Ascending aorta (tissue), 2 donors: ENCODE measurements at places on chromosomes 2 and 18.

- no peaks in the 10 kb centered on the region for H3K36me3 ChIP-seq
- no peak overlapping the region for H3K4me3 ChIP-seq
- H3K4me1 ChIP-seq, result no peaks in the 10 kb centered on the region
- no peak for DNase-seq
These were observed 375.0 kb downstream of the RNF144A start for GRCh38 chr2:7292154-7292691.

- no peaks in the 10 kb centered on the region for H3K4me1 ChIP-seq
- DNase-seq, result no peak
- no peak overlapping the region for H3K4me3 ChIP-seq
- H3K27ac ChIP-seq, result no peak overlapping the region
- no peaks in the 10 kb centered on the region for H3K27me3 ChIP-seq
These were observed 51.3 kb upstream of the SPP2 start for GRCh38 chr2:233999182-233999581.

DNA sequence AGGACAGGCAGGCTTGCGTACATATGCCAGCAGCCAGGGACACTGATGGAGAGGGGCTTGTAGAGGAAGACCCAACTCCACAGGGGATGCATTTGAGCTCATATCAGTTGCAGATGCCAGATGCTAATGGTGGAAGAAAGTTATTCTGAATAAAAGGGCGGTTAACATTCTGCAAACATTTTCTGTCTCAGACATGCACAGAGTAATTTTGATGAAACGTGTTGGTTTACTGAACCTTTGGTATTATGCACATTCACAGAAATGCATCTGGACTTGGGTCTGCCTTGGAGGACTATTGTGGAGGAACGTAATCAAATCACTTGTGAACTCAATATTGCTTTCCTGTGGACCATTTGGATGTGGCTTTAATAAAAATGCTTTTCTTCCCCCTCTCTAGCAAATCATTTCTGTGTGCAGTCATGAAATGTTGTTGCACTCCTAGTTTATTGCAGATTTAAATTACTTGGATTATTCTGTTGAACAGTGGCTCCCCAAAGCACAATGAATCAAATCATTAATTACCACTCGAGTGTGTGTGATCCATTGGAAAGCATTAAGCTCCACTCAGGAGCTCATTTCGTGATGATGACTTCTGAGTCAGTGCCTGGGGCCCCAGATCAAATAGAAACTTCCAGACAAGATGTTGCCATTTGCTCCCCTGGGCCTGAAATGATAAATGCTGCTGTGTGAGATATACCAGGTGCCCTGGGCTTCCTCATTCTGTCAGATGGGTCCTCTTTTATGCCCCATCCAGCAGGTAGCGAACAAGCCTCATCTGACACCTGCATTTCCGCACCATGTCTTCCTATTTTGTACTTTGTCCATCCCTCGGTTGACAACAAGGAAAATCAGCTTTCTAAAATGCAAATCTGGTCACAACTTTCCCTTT is 697.0 kb upstream of the HS6ST1 start:
- no peaks in the 10 kb centered on the region for H3K4me1 ChIP-seq
- H3K27ac ChIP-seq, result no peak overlapping the region
- DNase-seq, result no peak
- H3K4me3 ChIP-seq, result no peak overlapping the region

GRCh38 chr2:9631878-9632700 is 1.3 kb upstream of the YWHAQ start:
- no peak for DNase-seq
- H3K4me1 ChIP-seq, result peaks cover 25% of the 10 kb centered on the region
- peaks cover 8% of the 10 kb centered on the region for H3K36me3 ChIP-seq
- no peaks in the 10 kb centered on the region for H3K27me3 ChIP-seq

- no peaks in the 10 kb centered on the region for H3K4me1 ChIP-seq
- DNase-seq, result no peak
- H3K27me3 ChIP-seq, result no peaks in the 10 kb centered on the region
- no peaks in the 10 kb centered on the region for H3K36me3 ChIP-seq
These were observed 134.5 kb downstream of the CLIP4 start for GRCh38 chr2:29249666-29250253.

DNA sequence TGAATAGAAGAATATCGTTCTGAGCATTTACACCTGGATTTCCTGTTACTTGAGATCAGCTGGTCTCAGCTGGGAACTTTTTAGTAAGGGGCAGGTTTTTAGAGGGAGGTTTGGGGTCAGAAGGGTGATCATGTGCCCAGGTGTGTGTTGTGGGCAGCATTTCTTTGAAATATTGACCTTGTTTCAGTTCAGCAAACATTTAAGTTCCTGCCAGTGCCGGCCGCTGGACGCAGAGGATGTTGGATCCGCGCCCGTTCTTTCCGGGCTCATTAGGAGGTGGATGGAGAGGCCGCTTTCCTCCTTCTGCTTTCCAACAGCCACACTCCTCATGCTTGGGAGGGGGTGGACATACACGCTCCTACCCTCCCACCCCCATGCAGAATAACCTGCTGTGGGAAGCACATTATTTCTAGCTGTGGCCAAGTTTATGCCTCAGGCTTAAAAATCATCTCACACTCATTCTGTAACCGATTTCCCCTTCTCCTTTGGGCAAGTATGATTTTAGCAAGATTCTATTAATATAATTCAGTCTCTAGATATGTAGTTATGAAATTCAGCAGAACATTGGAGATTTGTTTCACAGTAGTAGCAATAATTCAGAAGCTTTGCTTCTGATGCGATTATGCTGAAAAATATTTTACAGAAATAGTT is 131.4 kb downstream of the ZNF236 start:
- DNase-seq, result no peak
- no peaks in the 10 kb centered on the region for H3K27me3 ChIP-seq
- peak overlapping the region; percentile 51 for H3K27ac ChIP-seq

DNA sequence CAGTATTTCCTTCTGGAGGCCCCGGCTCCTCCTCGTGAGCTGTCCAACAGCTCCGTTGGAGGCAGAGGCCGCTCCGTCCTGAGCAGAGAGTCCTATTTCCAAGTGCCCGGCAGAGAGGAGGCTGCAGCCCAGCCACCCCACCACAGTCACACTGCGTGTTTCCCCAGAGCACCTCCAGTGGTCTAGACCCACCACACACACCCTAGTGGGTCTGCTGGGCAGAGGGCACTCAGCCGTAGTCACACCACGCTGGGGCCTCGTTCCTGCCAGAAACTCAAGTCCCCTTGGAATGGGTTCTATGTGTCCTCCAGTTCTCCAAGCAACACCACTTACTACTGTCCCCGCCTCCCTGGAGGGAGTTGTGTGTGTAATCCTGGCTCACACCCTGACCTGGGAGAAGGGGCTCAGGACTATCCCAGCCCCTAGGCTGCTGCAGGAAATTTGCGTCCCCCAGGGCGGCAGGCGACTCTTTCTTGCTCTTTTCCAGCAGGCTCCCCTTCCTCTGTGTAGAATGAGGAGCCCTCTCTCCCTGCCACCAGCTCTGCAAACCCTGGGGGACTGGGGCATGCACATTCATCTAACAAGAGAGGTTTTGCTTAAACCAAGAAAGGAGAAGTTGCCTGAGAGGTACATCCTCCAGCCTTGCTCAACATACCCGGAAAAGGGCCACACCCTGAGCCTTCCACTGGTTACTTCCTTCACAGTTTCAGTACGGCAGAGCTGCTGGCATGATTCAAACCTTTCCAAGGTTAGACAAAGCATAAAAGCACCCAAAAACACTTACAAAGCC is 114.1 kb downstream of the NDUFA10 start:
- H3K27ac ChIP-seq, result peak overlapping the region; percentile 37
- no peaks in the 10 kb centered on the region for H3K36me3 ChIP-seq
- no peaks in the 10 kb centered on the region for H3K27me3 ChIP-seq
- DNase-seq, result no peak
- no peak overlapping the region for H3K4me3 ChIP-seq

DNA sequence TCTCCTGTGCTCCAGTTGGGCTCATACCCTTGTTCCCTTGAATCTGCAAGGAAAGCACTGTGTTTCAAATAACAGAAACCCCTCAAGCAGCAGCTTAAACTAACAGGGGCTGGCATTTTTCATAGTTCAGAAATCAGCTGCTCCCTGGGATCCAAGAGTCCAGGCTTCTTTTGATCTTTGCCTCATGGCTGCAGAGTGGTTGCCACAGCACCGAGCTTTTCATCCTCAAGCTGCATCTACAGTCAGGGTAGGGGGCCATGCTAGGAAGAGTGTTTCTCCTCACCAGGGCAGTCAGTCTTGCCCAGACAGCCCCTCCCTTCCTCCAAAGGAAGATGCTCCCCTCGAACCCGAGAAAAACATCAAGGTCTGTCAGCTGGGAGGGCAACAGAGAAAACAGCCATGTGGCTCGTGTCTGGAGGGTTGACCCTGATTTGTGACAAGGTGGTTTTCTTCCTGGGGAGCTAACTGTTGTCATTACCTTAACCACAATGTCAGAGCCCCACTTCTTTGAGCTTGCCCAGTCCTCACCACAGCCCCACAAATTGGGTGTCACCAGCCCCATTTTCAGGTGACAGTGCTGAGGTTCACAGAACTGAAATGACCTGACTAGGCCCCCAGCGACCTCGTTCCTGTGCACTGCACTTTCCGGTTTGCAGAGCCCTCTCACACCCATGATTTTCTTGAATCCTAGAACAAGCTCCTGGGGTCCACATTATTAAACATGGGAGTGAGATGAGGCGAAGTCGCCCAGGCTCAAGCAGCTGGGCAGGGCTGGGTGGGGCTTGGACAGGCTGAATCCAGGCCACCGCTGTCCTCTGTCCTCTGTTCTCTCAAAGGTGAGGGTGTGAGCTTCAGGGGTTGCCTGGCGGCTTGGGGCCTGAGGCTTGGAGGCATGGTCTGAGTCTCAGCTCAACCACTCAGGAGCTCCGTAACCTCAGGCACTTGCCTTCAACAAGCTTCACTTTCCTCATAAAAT is 21.9 kb downstream of the ATOH8 start:
- peak overlapping the region; percentile 85 for H3K27ac ChIP-seq
- no peaks in the 10 kb centered on the region for H3K27me3 ChIP-seq
- DNase-seq, result no peak
- H3K36me3 ChIP-seq, result peaks cover 10% of the 10 kb centered on the region

- peaks cover 7% of the 10 kb centered on the region for H3K36me3 ChIP-seq
- peak overlapping the region; percentile 100 for H3K27ac ChIP-seq
- H3K4me1 ChIP-seq, result peaks cover 16% of the 10 kb centered on the region
- DNase-seq, result peak; percentile 74
These were observed 1.0 kb upstream of the ZNF532 start for GRCh38 chr18:58863539-58864145.

DNA sequence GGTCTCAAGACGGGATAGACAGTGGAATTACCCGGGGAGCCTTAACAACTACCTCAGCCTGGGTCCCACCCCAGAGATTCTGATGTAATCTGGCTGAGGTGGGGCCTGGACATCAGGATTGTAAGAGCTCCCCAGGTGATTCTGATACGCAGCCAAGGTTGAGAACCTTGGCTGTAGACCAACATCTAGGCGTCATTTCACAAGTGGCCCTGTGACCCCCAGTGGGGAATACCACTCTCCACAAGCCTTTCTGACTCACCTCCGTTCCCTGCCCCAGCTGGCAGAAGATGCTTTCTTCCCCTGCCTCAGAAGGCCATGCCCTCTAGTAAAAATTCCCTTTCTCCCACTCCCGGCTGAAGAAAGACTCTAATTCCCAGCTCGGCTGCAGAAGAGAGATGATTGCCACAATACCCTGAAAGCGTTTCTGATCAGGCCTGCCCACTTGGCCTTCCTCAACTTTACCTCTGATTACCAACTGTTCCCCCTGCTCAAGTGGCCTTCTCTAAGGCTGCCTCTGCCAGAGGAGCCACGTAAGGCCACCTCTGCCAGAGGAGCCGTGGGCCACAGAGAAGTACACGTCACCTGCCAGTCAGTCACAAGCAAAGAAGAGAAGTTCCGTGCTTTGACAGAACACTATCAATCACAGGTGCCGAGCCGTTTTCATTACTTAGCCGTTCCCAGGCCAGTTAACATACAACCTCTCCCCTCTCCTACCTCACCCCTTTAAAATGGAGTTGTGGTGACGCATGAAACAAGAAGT is 116.8 kb upstream of the PKDCC start:
- no peak overlapping the region for H3K27ac ChIP-seq
- no peaks in the 10 kb centered on the region for H3K4me1 ChIP-seq

GRCh38 chr2:68108120-68108519 is 45.3 kb upstream of the C1D start:
- no peak overlapping the region for H3K27ac ChIP-seq
- no peaks in the 10 kb centered on the region for H3K4me1 ChIP-seq
- H3K36me3 ChIP-seq, result no peaks in the 10 kb centered on the region
- no peak for DNase-seq
- H3K27me3 ChIP-seq, result no peaks in the 10 kb centered on the region
- H3K4me3 ChIP-seq, result no peak overlapping the region

DNA sequence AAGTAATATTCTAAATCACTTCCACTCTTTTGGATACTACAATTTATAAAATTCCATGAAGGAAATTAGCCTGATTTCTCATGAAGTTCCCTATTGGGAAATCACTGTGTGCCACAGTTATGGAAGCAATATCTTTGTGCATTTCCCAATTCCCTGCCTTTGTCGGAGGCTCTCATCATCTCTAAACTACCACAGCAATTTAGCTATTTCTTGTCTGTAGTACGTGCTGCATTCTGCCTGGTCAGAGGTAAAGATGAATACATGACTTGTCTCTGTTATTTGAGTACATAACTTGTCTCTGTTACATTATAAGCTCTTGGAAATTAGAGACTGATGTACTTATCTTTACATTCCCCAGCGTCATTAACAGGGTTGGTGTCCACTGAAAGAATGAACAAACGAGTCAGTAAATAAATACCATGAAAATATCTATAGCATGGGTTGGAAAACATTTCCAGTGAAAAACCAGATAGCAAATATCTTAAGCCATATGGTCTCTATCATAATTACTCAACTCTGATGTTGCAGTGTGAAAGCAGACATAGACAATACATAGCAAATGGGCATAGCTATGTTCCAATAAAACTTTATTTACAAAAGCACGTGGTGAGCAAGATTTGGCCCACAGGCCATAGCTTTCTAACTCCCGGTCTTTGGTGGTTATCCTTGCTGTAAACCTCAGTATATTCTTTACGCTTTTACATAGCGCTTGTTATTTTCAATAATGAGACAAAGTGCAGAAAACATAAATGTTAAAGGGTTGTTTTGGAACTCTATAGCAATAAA is 78.8 kb downstream of the BCL2 start:
- no peak for DNase-seq
- no peak overlapping the region for H3K4me3 ChIP-seq
- H3K36me3 ChIP-seq, result no peaks in the 10 kb centered on the region

DNA sequence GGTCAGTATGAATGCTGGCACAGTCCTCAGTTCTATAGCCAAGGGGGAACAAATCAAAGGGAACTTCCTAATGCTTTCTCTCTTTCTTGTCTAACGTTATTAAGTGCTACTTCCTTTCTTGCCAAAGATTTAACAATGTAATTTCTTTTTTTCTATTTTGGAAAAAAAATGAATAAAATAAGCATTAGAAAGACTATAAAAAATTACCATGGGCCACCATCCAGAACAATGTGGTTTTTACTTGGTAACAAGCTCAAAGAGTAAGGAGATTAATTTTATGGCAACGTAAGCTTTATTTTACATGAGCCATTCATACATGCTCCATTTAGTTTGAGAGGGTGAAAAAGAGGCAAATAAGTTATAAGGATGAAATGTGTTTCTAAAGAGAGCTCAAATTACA is 40.1 kb downstream of the SERPINE2 start:
- H3K4me3 ChIP-seq, result no peak overlapping the region
- peak overlapping the region; percentile 63 for H3K27ac ChIP-seq
- DNase-seq, result no peak
- H3K36me3 ChIP-seq, result no peaks in the 10 kb centered on the region
- no peaks in the 10 kb centered on the region for H3K27me3 ChIP-seq

- no peaks in the 10 kb centered on the region for H3K36me3 ChIP-seq
- no peak for DNase-seq
These were observed 159.8 kb downstream of the SH3RF3 start for GRCh38 chr2:109288544-109289368.

- no peaks in the 10 kb centered on the region for H3K4me1 ChIP-seq
- no peak overlapping the region for H3K4me3 ChIP-seq
- H3K27ac ChIP-seq, result no peak overlapping the region
- no peaks in the 10 kb centered on the region for H3K27me3 ChIP-seq
These were observed 29.5 kb upstream of the LAPTM4A start for GRCh38 chr2:20080839-20081415.
